ENCODE measurements at places on chromosomes 1 and 21.
A peak's percentile ranks its signal among the peaks of the same experiment; 100 is the strongest.

DNA sequence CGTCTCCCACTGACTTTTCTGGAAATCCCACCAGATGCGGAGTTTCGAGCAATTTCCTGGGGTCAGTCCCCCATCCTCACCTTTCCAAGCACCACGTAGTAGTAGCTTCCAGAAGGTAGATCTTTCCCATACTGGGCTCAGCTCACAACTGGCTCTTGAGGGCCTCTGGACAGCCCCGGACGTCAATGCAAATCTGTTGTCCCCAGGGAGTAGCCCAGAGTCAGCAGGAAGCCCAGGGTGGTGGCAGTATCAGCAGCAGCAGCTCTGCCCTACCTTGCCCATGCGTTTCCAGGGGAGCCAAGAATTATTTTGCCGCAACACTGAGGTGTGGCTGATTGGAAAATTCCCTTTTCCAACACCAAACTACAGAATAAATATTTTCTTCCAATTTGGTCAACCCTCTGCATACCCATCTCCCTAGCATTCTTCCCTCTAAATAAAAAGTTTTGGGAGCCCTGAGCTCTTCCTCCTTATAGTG is 70.3 kb downstream of the CD46 start:
- DNase-seq: no peak

DNA sequence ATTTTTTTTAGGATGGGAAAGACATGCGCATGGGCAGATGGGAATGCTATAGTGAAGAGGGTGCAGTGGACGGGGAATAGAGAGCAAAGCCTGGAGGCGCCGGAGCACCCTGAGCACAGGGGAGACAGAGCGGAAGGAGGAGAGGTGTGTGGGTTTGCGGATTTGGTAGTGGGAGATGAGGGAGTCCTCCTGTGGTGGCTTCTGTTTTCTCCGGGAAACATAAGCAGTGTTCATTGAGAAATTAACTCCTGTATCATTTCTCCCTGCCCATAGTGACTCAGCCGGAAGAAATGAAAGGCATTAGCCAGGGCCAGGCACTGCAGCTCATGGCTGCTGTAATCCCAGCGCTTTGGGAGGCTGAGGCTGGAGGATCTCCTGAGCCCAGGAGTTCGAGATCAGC is 4.7 kb upstream of the PTPRF start:
- no peak for DNase-seq

DNA sequence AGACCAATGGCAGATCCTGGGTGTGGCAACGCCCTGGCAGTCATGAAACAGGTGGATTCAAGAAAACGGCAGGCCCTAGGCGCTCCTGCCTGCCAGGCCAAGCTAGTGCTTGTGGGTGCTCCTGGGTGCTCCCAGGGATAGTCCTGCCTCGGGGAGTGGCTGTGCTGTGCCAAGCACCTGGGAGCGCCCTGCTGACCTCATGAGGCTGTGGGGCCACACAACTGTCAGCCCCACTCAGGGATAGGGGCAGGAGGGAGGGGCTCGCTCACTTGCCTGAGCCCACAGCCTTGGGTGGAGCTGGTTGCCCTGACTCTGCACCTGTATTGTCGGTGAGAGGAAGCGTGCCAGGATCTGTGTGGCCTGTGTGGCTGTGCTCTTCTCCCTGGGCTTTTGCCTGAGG is 9.4 kb downstream of the SNAP47 start:
- no peak for DNase-seq

DNA sequence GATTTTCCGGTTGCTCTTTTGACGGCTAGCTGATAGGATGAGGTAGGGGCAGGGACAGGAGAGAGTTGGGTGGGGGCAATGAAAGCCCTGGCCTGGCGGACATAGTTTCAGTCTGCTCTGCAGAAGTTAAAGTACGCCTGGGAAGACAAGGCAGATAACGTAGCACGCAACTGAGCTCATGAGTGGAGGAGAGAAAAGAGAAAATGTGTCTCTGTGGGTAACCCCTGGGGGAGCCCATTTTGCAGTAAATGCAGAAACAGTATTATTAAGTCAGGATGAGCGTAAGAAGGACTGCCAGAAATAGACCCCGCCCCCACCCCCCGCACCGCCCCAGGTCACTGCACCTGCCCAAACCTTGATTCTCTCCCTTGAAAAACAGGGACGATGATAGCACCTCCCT is 51.7 kb upstream of the TARBP1 start:
- no peak for DNase-seq

DNA sequence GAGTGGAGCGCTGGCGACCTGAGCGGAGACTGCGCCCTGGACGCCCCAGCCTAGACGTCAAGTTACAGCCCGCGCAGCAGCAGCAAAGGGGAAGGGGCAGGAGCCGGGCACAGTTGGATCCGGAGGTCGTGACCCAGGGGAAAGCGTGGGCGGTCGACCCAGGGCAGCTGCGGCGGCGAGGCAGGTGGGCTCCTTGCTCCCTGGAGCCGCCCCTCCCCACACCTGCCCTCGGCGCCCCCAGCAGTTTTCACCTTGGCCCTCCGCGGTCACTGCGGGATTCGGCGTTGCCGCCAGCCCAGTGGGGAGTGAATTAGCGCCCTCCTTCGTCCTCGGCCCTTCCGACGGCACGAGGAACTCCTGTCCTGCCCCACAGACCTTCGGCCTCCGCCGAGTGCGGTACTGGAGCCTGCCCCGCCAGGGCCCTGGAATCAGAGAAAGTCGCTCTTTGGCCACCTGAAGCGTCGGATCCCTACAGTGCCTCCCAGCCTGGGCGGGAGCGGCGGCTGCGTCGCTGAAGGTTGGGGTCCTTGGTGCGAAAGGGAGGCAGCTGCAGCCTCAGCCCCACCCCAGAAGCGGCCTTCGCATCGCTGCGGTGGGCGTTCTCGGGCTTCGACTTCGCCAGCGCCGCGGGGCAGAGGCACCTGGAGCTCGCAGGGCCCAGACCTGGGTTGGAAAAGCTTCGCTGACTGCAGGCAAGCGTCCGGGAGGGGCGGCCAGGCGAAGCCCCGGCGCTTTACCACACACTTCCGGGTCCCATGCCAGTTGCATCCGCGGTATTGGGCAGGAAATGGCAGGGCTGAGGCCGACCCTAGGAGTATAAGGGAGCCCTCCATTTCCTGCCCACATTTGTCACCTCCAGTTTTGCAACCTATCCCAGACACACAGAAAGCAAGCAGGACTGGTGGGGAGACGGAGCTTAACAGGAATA is 4.2 kb downstream of the TFAP2E start:
- peak; percentile 76 for DNase-seq

All from activated naive CD4-positive, alpha-beta T cell treated with anti-CD3 and anti-CD28 coated beads for 36 hours (primary cell).